CD4-positive, alpha-beta T cell treated with Interleukin-2 at 100 ng/mL for 4 hours (primary cell): ENCODE measurements at places on chromosomes 3 and 15.

GRCh38 chr3:9649791-9650521, 651 bp downstream of the MTMR14 start:
- DNase-seq: peak; percentile 5

DNA sequence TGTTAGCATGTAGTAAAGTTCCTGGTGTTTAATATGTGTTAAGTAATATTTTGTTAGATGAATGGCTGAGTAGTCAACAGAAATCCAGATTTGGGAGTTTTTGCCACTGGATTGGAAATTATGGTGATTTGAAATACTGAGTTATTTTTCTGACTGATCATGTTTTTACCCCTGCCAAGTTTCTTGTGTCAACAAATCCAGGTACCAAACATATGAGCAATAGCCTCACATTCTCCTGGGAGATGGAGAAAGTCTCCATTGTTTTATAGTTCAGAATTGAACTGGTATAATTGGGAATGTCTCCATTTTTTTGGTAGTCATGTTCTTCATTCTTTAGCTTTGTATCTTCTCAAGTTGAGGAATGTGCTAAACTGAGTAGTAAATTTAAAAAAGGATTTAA, 767.2 kb upstream of the LMCD1 start:
- DNase-seq: no peak

- DNase-seq: peak; percentile 26
These were observed 1.5 kb downstream of the CRBN start for GRCh38 chr3:3177861-3178497.

GRCh38 chr3:21544076-21544462, 206.9 kb downstream of the ZNF385D start:
- no peak for DNase-seq

- DNase-seq: no peak
These were observed 407.9 kb upstream of the ATP11B start for GRCh38 chr3:182385356-182385755.

DNA sequence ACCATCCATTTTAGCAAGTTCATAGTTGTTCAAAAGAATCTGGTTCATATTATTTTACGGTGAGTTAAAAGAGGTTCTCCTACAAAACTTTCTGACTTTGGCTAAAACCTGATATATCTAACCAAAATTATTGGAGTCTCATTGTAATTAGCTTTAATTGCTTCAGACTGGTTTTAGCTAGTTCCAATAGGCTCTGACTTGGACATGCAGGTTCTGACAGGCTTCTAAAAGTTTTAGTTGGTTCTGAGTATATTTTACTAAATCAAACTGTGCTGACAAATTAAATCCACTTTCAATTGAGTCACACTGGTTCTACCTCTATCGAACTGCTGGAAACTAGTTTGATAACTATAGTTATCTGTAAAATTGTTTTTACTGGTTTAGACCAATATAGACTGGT, 42.1 kb upstream of the RSL24D1 start:
- no peak for DNase-seq

- DNase-seq: no peak
These were observed 9.9 kb upstream of the KCNMB2 start for GRCh38 chr3:178526291-178526690.

DNA sequence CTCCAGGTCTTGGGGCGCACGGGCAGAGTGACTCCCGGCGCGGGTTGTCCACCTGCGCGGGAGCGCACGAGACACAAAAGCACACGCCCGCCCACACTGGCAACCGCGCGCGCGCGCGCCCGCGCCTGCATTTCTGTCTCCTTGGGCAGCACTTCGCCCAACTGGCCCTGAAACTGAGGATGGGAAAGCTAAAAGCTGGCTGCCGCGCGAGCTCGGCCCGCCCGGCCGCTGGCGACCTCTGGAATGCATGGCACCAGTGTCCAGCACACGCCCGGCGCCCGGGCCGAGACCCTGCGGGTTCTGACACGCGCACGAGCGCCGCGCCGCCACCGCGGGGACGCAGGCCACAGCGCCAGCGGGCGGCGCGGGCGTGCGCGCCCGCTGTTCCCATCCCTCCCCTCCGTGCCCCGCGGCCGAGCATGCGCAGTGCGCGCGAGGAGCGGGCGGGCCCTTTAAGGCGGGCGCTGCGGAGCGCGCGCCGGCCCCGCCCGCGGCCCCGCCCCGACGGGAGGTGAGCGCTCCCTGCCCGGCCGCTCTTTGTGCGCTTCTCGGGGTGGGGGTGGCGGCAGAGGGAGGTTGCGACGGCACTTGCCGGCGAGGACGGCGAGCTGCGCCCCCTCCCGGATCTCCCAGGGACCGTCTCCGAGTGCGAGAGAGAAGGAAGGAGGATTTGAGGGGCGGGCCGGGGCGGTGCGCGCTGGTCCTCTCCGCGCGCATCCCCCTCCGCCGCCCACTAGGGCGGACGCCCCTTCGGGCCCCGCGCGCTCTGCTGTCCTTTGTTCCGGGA, 1.0 kb upstream of the MEX3B start:
- DNase-seq: peak; percentile 86

DNA sequence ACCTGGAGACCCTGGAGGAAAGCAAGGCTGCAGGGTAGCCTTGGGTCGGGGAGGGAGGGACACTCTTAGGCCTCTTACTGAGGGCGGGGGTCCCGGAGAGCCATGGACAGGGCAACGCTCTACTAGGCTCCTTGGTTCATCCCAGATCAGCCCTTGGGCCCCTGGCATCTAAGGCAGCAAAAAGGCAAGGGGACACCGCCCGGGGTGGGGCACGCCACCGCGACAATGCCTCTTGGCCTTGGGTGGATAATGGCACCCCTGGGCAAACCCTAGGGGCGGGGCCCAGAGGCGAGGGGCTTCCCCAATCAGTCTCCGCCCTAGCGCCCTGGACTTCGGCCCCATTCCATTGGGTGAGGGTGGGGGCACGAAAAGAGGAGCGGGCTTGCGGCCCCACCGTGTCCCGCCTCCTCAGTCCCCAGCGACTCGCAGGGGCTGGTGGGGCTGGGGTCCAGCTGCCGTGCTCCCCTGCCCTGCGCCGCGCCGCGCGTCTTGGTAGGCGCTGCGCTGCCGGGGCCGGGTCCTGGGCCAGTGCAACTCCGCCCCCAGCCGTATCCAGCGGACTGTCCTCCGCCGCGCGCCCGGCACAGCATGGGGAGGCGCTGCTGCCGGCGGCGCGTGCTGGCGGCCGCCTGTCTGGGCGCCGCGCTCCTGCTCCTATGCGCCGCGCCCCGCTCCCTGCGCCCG, at the start of gene CHST13:
TSS of gene CHST13 (plus strand) at position 411 of the 684 bp plus-strand sequence. CDS start at position 589, 178 bp downstream.
- no peak for DNase-seq

GRCh38 chr3:43998370-43998835, 243.3 kb upstream of the TOPAZ1 start:
- DNase-seq: no peak

DNA sequence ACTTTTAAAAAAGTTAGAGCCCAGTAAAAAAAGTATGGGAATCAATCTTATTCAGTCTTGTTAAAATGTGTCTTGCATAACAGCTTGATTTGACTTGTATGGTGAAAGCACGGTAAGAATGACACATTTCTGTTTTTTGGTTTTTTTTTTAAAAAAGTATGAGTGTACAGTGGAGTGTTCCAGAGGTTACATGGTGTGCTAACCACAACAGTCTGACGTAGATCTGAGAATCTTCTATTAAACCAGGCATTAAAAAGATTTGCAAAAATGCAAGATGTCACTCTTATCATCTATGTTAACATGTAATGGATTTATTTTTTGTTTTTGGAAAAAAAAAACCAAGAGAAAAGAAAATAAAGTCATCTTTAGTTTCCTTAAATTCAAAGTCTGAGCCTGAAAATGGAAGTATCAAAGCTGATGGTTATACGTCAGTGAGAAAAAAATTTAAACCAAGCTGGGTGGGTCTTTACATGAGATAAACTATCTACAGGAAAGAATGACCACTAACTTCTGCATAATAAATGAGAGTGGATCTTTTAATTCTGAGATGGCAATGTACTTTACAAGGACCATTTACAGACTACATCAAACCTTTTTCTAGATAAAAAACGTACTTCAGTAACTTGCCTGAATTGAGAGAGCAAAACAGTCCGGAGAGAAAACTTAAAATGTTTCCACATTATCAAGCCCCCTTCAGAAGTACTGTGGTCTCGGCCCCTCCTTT, 1.6 kb downstream of the GABPB1 start:
- DNase-seq: peak; percentile 60

DNA sequence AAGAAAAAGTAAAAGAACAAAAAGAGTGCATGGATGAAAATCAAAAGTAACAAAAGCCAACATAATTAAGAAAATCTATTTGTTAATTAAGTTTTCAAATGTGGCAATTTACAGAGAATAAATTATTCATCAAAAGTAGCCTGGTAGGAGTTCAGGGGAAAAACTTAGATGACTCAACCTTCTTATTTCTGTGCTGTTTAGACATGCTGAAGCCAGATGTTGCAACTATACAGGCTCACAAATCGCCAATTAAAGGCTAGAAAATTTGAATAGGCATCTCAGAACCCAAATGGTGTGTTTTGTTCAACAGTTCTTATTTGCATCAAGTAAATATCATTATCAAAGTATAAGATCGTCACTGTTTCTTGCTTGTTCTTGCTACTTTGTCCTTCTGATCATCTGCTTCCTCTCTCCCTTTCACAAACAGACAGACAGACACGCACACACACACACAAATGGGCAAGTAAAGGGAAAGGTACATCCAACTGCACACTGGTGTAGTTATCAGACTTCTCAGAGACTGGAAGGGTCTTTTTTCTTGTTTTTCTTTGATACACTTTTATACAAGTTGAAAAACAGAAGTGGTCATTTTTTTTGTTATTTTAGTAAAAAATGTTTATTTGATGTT, 572.2 kb downstream of the MECOM start:
- DNase-seq: no peak

DNA sequence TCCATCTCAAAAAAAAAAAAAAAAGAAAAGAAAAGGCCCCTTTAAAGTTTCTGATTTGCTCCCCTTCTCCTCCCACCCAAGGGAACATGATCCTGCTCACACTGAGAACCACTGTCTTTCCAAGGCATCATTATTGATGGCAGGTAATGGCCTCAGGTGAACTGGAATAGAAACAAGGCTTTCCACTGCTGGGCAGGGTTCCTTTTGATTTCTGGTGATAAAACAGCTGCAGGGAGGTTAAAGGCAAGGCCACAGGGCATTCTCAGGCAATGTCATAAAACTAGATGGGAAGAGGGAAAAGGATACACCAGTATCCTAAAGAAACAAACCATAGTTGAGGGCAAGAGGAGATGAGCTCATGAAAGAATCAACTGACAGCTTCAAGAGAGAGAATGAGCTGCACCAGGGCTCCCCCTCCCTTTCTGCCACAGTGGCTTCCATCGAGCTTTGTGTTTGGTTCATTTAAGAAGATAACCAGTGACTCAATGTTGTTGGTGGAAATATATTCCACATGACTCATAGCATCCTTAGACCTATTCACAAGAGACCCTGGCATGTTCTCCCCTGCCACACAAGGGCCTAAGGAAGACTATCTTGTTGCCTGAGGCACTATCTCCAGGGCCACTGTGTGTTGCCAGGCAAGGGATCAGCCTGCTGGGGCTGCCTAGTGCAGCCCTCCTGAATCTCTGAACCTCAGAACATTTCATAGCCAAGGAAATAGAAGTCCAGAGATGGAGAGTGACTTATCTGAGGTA, 86.4 kb downstream of the WDR76 start:
- DNase-seq: no peak

- DNase-seq: no peak
These were observed 64.8 kb downstream of the SCN11A start for GRCh38 chr3:38986901-38987300.

DNA sequence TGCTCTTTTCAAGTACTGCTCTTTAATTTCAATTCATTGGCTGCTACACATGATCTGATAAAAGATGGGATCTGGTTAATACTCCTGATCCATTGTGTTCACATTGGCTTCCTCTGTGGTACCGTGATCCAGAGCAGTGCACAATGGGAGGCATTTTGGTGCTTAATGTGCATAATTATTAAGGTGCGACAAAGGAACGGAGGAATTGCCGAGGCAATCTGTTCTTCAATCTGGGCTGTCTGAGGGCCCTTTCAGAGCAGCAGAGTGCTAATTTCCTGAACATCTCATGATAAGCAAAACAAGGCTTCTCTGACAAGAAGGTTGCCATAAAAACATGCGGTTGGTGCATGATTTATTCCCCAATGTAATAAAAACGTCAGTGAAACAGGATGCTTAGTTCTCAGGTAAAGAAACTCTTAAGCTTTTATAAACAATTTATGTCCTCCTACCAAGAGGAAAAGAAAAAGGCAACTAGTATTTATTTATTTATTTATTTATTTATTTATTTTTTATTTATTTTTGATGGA, 64.0 kb upstream of the EPHA3 start:
- no peak for DNase-seq

DNA sequence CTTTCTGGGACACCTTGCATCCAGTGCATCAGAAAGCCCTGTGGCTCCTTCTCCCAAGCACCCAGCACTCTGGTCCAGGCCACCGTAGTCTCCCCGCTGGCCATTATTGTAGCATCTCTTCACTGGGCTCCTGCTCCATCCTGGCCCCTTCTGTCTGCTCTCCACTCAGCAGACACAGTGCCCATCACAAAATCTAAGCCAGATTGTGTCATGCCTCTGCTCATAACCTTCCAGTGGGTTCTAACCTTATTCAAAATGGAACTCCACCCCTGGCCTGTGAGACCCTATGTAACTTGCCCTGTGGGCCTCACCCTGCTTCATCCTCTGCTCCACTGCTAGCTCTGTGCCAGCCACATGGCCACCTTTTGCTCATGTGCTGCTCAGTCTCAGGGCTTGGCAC, 31.7 kb upstream of the PRR23E start:
- no peak for DNase-seq

DNA sequence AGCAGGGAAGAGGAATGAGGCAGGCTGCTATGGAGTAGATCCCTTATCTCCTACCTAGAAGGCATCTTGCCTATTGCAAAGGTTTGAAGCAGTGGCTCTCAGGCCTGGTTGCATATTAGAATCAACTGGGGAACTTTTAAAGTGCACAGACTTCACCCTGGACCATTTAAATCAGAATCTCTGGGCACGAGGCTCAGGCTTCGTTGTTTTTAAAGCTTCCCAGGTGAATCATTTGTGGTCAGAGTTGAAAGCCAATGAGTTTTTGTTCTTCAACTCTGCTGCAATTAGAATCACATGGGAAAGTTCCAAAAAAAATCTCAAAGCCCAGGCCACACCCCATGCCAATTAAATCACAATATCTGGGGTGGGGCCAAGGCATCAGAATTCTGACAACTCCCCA, 773.1 kb downstream of the AGBL1 start:
- DNase-seq: no peak

- no peak for DNase-seq
These were observed 738.7 kb downstream of the MCTP2 start for GRCh38 chr15:94970096-94970495.

GRCh38 chr3:185930393-185931107, 7.3 kb downstream of the TRA2B start:
- DNase-seq: no peak

GRCh38 chr3:113132571-113132996, 78.8 kb upstream of the BOC start:
- no peak for DNase-seq

DNA sequence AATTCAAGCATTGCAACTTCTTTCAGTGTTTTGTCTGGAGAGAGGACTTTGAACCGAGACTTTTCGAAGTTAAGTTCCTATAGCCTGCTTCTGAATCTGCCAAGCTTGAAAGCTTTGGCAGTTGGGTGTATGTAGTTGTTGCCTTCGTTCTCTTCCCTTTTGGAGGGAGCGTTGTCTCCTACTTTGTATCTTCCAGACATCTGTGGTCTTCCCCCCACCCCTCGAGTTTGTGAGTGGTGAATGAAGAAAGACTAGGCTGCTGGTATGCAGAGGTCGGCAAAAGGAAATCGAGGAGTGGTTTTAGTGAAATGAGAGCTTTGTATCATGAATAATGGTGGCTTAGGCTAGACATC, 1.3 kb downstream of the CTNNB1 start:
- DNase-seq: peak; percentile 31

- DNase-seq: peak; percentile 51
These were observed 238.8 kb downstream of the EDEM1 start for GRCh38 chr3:5426094-5426883.

- no peak for DNase-seq
These were observed 526.4 kb downstream of the SOX2 start for GRCh38 chr3:182238126-182238525.
